ENCODE measurements at places on chromosomes 5 and 9.

DNA sequence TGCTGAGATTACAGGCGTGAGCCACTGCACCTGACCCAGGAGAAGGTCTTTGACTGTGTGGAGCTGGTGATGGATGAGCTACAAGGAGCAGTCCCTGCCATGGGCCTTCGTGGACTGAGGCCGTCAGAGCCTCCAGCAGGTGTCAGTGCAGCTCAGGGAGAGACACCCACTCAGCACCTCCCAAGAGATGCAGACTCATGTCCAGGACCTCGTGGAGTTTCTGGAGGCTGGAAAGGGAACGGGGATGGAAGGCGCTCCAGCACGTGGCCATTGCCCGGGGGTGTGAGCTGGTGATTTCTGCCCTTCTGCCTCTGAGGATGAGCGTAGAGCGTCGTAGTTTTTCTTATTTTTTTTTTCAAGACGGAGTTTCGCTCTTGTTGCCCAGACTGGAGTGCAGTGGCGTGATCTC lies 9.5 kb downstream of the TOR4A start:
- peak; percentile 62 for DNase-seq

DNA sequence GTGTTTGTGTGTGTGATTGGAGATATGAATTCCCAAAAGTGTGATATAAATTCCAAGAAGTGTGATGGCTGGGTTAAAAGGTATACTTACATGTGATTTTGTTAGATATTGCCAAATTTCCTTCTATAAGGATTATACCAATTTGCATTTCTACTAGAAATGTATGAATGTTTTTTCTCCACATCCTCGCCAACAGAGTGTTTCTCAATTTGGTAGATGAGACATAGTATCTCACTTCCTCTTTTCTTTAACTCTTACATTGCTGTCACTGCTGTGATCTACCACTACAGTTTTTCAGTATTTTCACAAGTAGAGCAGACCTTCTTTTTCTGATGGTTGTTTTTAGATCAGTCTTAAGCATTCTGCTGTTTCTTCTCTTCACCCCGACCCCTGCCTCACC lies 111.3 kb downstream of the FER start:
- no peak for DNase-seq

DNA sequence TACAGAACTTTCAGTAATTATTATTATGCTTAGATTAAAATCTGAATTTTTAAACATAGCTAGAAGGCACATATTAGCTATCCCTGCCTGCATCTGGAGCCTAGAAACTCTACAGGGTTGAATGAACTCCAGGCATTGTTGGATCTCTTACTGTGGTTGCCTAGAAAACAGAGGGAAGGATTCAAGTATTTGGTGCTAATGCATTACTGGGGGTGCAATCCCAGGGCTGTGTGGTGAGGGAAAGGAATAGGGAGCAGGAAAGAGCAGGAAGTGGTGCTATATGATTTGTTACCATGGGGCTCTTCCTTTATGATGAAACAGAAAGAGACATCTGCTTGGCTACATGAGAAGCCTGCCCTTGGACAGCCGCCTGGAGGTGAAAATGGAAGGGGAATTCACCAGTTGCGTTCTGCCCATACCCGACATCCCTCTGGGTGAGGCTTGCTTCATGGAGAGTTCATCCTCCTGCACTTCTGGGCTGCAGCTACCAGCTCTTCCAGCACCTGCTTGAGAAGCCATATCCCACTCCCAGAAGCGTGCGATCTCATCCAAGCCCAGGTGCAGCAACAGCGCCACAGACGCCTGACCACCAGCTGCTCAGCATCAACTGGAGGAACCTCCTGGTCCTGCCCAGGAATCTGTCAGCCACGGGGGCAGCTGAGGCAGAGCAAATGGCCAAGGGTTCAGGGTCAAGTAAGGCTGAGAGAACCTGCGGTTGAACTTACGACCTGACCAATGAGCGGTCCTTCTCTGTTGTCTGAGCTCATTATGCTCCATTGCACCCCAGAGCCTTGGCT lies 362.8 kb downstream of the SEMA5A start:
- no peak for DNase-seq

GRCh38 chr9:3497401-3497800 lies 28.4 kb downstream of the RFX3 start:
- no peak for DNase-seq

DNA sequence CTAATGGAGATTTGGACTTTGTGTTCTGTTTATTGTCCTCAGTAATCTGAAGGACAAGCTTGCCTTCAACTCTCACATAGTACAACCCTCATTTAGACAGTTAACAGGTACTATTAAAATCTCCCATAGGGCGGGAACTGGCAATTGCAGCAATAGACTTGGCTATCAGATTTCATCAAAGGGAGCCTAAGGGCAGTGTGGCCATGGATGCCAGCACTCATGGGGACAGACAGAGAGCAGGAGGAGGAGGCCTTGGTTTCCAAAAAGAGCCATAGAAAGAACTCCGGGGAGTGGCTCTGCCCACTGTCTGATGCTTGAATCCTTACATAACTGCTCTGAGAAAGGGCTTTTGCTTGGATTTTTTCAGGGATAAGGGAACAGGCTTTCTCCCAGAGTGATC lies 6.8 kb downstream of the SLC36A1 start:
- DNase-seq: no peak

DNA sequence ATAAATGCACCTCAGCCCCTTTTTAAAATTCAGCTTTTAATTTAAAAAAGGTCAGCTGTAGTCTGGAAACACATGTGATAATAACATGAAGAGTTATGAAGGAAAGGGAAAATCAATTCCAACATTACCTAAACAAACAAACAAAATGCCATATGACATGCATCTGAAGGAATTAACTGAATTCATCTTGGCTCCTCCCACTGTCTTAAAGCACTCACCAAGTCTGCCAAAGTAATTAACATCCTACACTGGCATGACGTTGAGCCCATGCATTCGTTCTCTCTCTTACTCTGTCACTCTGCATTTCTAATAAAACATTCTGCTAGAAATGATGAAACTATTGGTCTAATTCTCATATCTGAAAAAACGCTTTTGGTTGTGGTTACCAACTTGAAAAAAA lies 37.7 kb downstream of the TSSK1B start:
- DNase-seq: no peak

- no peak for DNase-seq
Observed at GRCh38 chr9:120874226-120875194, 2.5 kb downstream of the PHF19 start.

DNA sequence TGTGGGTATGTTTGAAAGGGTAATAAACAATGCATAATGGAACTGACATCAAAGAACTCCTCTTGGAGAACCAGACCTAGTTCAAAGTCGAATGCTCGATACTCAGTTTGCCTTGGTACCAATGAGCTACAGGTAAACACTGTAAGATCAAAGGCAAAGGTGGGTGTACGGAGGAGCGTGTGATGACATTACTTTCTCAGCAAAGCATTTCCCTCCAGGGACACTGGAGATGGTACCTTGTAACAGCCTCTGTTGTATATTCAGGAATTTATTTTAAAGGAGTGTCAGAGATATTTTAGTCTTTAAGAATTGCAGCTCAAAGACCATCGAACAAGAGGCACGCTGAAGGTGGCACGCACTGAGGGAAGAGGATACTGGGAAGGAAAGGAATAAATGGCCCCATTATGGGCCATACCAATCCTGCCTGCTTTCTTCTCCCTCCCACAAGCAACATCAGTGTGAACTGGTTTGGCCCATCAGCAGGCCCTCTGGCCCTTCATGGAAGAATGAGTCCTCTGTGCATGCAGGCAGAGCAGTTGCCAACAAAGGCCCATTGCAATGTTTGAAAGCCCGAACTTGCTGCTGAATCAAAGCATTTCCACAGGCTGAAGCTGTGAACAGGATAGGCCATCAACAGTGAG lies 410.2 kb downstream of the ACTL7B start:
- DNase-seq: no peak

- DNase-seq: no peak
Observed at GRCh38 chr9:94771096-94771495, 44.6 kb downstream of the AOPEP start.

DNA sequence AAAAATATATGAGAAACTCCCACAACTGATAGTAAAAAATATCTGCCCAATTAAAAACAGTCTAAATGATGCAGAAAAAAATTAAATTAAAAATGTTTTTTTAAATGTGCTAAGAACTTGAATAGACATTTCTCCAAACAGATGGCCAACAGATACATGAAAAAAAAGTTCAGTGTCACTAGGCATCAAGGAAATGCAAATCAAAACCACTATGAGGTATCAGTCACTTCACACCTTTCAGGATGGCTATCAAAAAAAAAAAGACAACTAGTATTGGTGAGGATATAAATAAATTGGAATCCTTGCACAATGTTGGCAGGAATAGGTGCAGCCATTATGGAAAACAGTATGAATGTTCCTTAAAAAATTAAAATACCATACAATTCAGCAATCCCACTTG lies 16.6 kb downstream of the ZNF131 start:
- no peak for DNase-seq

GRCh38 chr5:167918813-167919483 lies 372.5 kb upstream of the WWC1 start:
- DNase-seq: peak; percentile 46

GRCh38 chr5:173735184-173735583 lies 118.7 kb upstream of the BOD1 start:
- peak; percentile 78 for DNase-seq

DNA sequence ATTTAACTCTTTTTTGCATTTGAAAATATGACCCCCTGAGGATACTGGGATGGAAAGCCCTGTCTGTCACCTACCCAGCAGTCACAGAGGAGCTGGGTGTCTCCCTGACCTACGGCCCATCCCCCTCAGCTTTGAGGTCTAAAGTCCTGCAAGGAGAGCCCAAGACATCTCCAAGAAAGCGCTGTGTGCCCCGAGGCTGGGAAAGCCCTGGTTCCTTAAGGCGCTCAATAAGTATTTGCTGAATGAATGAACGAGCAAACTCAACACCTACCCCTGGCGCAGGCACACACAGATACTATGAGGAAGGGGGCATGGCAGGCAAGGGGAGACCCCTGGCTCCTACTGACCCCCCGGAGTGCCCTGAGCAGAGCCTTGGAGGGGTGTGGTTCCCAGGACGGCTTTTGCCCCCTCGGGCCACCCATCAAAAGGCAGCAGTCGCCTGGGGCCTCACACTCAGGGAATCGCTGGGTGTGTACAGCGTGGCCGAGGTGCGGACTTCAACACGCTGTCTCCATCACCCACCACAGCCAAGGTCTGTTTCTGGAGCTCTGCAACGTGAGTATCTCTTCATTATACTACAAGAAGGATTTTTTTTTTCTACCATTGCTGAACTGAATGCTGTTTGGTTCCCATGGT lies 211.6 kb downstream of the ERCC6L2 start:
- DNase-seq: no peak

DNA sequence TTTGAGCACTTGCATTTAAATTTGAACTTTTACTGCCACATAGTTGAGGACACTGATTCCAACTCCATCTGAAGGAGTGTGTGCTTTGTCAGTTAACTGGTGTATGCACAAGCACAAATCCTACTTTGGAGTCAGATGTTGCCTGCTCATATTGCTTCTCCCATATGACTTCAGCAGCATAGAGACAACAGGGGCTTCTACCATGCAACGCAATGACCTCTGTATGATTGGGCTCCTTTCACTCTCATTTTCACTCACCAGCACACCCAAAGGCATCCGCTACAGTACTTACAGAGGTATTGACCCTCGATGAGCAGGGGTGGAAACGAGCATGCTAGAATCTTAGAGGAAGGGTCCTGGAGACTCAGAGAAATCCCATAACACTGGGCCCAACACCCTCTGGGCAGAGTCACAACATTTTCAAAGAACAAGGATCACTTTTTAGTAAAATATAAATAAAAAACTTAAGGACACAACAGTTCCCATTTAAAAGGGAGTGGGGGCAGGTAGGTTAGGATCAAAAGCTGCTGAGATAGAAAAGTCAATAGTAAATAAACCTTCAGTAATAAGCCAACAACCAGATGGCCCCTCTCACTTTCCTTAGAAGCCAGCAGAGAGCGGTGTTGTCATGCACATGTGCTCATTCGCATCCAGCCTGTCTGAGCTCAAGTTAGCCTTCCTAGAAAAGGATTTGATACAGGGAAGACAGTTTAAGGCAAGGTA lies 203.8 kb downstream of the SNCAIP start:
- peak; percentile 92 for DNase-seq

- no peak for DNase-seq
Observed at GRCh38 chr5:62614355-62614754, 35.7 kb downstream of the LRRC70 start.

DNA sequence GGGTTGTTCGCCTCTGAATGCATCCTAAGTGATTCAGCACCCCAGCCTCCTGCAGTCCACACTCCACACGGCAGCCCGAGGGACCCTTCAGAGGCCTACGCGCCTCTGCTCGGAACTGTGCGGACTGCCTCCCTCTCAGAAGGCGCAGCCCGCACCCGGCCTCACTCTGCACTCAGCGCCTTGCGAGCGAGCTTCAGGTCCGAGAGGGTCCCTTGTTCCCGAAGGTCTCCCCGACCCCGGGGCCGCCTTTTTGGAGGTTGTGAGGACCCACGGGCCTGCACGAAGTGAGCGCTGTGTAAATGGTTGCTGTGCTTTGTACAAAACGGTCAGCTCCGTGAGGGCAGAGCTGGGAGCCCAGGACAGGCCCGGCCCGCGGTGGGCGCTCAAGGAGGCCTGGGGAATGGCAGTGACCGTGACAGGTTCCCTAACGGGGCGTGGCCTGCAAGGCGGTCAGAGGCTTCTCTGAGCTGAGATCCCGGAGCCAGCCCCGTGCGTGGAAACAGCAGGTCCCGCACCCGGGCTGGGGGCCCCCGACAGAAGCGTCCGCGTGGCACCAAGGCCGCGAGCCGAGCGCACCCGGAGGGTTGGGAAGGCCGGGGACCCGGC lies 698 bp upstream of the CACNA1B start:
- no peak for DNase-seq

DNA sequence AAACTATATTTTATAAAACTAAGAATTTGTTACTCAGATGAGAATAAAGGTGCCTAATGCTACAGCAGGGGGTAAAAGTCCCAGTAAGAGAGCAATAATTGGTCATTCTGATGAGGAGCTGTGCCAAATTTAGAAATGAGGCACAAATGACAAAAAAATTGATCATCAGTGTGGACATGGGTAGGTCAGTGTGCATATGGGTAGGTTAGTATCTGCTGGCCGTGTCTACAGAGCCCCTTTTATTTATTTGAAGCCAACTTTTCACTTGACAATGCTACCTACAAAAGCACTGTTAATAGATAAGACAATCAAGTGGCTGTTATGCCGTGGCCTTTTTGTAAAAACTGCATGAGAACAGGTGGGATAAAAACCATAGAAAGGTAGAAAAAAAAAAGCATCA lies 454.6 kb downstream of the RAB3C start:
- peak; percentile 10 for DNase-seq

GRCh38 chr5:72767289-72768010 lies 49.0 kb upstream of the TNPO1 start:
- DNase-seq: peak; percentile 12

DNA sequence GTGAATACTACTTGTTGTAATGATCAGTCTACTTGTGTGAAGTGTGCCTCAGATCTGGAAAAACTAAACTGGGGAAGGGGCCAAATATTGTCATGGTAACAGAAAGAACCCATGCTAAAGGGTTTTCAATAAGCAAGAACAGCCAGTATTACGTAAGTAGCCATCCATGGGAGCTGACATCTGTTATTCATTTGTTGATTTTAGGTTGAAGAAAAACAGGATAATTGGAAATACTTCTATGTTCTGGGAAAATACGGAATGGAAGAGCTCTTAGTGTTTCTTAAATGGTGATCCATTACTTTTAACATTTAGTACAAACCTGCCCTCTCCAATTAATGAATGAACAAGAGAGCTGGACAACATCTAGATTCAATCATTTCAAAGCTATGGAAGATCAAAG lies 485.8 kb downstream of the NTRK2 start:
- DNase-seq: peak; percentile 75

Measured in eye (tissue), 1 donor.